ENCODE measurements at places on chromosomes 7 and 10. TPM values are rescaled to one million over a fixed set of nuclear protein-coding genes. Genes with fewer than 3 reads are reported as not detected.

The GSTO2 gene
- 12.8 TPM for total RNA-seq

The MARCHF5 gene
- total RNA-seq, result 37.3 TPM

The FAM25A gene
- not detected for total RNA-seq

The ECHDC3 gene
- 14.0 TPM for total RNA-seq

The FAM25G gene
- not detected for total RNA-seq

The HMX3 gene
- total RNA-seq, result 0.35 TPM

The WAC gene
- 78.3 TPM for total RNA-seq

DNA sequence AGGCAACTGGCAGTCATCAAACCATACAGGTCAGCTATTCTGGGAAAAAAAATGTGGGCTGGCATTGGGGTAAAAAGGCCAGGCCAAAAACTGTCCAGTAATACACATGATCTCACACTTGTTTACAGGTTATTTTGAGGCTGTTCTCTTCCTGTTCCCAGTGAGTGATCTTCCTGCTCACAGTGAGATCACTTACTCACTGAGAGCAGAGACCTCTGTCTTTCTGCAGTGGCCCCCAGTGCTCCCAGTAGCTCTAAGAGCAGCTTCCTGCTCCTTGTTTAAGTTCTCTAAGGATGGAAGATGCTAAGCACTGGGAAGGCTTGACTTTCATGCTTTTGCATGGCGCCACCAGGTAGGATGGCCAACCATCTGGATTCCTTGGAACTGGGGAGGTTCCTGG lies 93.5 kb upstream of the KIAA1217 start:
- no peak for DNase-seq

DNA sequence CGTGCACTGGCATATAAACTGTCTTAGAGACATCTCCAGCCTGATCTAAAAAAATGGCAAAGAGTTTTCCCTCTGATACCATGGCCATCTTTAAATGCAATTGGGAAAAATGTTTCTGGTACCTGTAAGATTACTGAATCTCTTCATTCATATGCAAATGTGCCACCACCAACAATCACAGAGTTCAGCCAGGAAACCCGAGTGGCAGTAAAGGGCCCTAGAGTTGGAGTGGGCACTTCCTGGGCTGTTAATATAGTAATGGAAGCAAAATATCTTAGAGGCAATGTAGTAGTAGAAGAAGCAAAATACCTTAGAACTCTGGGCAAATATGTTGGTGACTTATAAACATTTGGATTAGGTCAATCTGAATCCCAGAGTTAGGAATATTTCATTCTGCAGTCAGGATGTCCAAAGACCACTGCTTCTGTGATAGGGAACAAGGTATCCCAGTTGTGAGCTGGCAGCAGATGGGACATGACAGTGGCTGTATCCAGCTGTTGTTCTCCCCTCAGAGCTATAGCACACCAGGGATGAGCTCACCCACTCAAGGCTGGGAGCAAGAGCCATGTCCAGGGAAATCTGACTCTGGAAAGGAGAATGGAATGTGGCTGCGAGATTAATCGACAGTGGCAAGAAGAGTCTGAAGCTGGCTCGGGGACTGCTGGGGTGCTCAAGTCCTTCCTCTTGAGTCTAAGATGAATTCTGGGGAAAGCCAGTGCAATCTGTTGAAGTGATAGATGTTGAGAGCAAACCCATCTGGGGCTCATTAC lies 332.1 kb downstream of the PHTF2 start:
- DNase-seq, result no peak

GRCh38 chr10:74097776-74098175 lies 52.9 kb downstream of the AP3M1 start:
- DNase-seq, result no peak

DNA sequence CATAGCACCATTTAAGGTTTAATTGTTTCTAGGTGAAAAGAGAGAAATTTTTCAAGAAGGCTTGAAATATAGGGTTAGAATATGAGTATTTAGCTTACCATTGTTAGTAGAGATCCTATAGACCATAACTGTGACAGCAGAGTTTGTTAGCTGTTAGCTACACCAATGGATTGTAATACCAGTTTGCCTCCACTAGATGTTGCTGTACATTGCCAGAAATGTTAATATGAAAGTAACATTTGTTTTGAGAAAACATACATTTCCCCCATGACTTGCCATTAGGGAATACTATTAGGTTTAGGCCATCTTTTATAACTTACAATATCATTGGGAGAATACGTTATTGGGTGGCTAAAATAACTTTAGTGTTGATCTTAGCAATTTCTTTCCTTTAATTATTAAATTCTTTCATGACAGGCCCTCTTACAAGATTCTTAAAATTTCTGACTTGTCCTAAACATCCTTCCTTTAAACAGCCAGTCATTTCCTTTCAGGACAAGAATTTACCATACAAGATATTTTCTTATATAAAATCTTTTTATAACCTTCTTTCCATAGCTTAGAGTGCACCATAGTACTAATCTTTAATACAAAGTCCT lies 39.5 kb downstream of the ZNF117 start:
- no peak for DNase-seq

DNA sequence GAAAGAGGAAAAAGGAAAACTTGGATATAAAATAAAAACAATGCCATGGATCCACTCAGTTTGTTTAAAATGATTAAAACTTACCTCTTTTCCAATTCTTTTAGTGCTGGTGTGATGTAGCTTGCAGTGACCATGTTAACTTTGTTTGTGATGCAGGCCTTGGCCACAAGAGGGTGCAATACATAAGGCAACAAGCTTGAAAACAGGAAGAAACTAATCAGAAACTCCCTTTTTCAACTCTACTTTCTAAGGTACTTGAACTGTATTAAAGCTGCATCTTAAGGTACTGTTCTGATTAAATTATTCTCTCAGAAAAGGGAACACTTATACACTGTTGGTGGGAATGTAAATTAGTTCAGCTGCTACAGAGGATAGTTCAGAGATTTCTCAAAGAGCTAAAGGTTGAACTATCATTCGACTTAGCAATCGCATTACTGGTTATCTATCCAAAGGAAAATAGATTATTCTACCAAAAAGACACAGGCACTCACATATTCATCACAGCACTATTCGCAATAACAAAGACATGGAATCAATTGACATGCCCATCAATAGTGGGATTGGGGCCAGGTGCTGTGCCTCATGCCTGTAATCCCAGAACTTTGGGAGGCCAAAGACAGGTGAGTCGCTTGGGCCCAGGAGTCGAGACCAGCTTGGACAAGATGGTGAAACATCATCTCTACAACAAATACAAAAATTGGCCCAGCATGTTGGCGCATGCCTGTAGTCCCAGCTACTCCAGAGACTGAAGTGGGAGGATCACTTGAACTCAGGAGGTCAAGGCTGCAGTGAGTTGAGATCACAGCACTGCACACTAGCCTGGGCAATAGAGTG lies 50.9 kb downstream of the AASS start:
- peak; percentile 73 for DNase-seq

DNA sequence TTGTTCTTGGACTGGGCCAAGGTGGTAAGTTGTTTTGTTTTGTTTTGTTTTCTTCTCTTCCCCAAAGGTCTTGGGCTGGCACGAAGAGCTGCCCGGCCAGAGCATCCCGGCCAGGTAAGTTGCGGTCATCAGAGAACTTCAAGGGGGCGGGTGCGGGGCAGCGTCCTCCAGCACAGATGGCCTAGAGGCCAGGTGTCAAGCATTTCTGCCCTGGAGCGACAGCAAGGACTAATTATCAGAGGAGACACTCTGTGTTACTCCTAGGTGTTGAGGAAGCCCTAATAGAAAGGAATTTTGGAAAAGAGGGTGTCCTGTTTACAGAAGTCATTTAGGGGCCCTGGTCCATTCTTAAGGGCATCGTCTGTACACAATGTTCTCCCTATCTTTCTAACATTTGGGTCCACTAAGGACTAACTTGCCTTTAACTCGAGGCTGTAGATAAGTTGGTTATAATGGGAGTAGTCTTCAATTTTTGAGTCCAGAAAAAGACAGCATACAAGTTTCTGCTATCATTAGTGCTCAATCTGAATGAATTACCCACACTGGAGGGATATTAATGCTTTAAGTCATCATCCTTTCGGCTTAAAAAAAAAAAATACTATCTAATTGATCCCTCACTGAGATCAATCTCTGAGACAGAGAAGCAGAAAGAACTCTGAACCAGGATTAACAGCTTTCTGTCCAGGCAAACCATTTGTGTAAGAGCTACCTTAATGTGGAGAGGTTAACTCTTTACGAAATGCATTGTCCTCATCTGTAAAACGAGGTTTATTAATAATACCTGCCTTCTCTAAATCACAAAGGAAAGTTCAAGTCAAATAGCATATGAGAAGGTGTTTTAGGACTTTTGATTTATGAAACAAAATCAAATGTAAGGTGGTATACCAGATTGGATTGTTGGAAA lies 1.5 kb downstream of the ITGB8 start:
- peak; percentile 54 for DNase-seq

- DNase-seq, result no peak
Observed at GRCh38 chr10:69413221-69413865, 3.4 kb downstream of the TACR2 start.

DNA sequence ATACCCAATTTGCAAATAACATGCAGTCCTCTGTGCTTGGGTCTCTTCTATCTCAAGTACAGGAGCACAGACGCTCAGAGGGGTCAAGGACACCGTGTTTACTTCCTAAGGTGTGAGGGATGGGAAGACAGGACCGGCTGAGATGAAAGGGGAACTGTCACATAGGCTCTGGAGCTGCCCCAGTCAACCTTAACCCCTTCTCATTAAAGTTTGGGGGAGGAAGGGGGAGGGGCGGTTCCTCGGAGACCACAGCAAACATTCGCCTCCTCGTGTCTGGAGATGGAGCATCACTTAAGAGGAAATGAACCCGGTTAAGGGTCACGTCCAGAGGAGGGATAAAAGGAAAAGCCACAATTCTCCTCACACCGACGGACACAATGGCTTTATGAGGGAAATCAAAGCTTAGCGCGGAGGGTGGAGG lies 1.1 kb downstream of the SH3PXD2A start:
- no peak for DNase-seq

- no peak for DNase-seq
Observed at GRCh38 chr10:129114588-129114987, 352.5 kb upstream of the MGMT start.

DNA sequence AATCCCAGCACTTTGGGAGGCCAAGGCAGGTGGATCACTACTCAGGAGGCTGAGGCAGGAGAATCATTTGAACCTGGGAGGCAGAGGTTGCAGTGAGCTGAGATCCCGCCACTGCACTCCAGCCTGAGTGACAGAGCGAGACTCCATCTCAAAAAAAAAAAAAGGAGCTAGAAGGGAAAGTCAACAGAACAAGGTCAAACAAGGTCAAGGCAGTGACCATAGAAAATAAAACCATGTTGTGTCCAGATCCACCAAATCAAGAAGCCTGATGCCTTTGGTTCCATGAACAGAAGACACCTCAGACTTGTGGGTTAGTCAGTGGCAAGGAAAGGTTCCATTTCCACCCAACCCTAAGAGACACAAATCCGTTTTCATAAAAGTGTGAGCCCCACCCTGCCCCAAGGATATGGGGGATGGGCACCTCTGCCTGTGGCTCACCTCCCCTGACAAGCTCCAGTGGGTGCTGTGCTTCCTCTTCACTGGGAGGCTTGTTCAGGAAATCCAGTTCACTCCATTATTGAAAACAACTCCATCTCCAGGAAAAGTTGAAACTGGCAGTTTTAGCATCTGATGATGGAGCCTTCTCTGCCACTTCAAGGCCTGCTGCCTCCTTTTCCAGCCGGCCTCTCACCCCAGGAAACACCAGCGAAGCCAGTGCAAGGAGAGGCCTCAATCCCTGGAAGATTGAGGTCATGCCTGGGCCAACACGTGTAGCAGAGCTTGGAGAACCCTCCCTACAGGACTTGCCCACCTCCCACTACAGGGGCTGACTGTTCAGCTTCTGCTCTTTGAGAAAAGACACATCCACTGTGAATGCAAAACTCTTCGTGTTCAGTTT lies 152.9 kb downstream of the NRF1 start:
- no peak for DNase-seq

- no peak for DNase-seq
Observed at GRCh38 chr7:111820621-111821020, 258.3 kb upstream of the IMMP2L start.

DNA sequence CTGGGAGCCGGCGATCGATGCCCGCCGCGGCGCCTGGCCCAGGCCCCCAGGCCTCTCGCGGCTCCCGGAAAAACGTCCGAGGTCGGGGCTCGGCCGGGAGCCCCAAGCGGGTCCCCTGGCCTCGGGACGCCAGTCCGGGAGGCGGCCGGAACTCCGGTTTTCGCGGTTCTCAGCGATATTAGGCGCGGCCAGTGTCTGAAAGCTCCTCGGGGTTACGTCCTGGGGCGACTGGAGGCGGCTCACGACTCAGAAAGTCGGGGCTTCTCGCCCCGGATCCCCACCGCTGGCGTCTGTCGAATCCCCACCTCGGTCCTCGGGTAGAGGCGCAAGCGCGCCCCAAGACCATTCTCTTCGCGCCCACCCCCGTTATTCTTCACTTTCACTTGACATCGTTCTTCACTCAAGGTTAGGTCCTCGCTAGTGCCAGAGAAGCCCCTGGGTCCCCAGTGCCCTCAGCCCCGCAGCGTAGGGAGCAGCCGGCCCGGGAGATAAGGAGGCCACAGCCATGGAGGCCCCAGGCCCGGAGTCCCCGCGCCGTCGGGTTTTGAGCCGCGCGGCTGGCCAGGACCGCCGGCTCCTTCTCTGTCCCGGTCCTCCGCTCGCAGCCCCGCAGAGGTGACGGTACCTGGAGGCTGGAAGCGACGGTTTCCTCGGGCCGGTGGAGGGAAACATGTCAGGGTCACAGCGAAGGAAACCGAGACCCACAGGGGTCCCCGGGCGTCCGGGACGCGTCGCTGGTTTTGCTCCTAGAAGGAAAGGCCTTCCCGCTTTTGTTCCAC lies 35.2 kb upstream of the EBLN1 start:
- DNase-seq, result peak; percentile 28

DNA sequence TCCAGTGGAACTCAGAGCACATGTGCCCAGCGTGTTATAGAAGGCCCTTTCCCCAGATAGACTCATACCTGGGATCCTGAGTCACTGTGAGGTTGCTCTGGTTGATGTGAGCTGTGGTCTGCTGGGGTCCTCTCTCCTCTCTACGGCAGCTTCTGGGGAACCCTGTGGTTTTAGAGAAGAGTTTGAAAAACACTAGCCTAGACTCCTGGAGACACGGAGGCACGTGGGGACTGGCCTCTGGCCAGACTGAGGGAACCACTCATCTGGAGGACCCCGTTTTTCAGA lies 10.3 kb downstream of the ZNF775 start:
- no peak for DNase-seq

- DNase-seq, result no peak
Observed at GRCh38 chr10:59465088-59465487, 102.7 kb upstream of the FAM13C start.

DNA sequence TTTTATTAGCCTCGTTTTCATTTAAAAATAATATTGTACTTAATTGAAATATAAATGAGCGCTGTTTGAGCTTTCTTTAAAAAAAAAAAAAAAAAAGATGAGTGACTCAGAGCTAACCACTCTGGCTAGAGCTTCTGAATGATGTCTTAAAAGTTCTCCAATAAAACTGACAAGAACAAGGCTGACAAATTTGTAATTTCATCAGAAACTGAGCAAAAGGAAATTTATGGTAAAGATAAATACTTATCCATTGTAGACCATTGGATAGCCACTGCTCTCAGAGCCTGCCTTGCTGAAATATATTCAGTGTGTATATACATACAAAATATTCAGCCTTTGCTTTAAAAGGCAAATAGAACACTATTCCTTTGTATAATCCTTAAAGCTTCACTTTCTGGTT lies 91.2 kb upstream of the OIT3 start:
- DNase-seq, result no peak

GRCh38 chr10:17353568-17354300 lies 100.7 kb downstream of the ST8SIA6 start:
- DNase-seq, result no peak

GRCh38 chr10:43196981-43197833 lies 59.0 kb downstream of the CSGALNACT2 start:
- DNase-seq, result no peak

Data from colonic mucosa (tissue), 4 donors.